ENCODE measurements at places on chromosomes 2 and 18.

DNA sequence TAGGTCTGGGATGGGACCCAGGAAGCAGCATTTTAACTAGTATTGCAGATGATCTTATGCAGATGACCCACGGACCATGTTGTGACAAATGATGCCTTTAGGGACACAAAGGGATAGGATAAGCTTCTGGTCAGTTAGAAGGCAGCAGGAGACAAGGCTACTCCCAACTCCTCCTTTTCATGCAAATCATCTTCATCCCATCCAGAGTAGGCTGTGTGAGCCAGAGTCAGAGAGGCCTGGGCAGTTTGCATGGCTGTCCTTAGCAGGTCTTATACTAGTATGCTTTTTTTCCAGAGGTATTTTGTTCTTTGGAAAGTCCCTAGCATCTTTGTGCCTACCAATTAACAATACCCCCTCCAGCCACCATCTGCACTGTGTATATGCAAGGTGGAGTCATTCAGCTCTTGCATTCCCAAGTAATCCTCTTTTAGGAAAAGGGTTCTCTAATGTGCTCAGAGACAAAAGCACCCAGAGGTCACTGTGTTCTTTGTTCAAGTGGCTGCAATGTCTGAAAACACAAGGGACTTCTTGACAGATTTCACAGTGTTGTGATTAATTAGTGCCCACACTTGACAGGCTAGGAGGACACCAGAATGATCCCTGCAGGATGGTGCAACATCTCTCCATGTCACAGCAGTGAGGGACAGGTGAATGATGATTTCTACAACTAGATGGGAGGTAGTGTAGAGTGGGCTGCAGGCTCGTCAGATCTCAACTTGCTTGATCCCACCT, 225.8 kb downstream of the NCKAP5 start:
- no peak for DNase-seq

GRCh38 chr18:58525928-58526424, 102.9 kb downstream of the ALPK2 start:
- DNase-seq, result no peak

DNA sequence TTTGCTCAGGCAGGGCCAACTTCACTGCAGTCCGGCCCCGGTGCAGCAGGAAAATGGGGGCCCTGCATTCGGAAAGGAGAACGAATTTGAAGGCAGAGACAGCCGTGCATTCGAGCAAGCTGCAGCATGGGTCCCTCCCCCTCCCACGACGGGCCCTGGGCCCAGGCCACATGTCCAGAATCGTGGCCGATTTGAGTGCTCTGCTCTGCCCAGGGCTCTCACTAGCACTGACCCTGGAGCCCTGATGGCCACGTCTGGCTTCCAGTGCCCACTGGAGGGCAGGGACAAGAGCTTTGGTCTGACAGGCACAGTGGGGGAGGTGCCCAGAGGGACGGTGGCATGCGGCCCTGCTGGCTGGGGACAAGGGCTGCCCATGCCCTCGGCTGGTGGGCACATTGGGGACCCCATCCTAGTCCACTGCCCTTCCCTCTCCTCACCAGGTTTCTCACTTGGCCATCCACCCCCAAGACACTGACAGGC, 14.4 kb upstream of the KLHL30 start:
- no peak for DNase-seq

- DNase-seq, result no peak
These were observed 2.1 kb downstream of the GULP1 start for GRCh38 chr2:188293601-188294351.

DNA sequence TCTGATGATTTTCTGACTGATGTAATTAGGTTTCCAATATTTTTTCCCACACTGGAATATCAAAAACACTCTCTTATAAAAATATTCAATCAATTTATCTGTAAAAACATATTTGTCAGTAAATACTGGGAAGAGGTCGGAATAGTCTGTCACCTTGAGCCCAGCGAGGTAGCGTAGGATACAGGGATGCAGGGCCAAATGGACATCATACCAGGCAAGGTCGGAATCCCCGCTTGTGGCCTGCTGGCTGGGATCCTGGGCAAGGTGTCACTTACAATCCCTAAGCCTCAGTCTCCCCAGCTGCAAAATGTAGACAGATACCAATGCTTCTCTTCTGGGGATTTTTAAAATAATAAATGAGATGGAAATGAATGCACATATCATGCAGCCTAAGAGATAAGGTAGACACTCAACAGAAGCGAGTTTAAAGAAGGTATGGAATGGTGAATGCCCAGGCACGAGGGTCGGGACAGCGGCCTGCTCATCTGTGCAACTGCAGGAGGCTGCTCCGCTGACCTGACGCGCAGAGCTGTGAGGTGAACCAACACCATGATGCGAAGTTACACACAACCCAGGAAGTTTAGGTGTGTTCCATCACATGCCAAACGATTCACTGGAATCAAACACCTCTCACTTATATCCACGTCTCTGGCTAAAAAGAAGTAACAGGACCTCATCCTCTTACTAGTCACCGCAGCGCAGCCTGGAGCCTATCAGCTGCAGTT, 98.2 kb downstream of the EIPR1 start:
- DNase-seq, result no peak

GRCh38 chr2:197086500-197086899, 160.0 kb upstream of the PGAP1 start:
- DNase-seq, result no peak

DNA sequence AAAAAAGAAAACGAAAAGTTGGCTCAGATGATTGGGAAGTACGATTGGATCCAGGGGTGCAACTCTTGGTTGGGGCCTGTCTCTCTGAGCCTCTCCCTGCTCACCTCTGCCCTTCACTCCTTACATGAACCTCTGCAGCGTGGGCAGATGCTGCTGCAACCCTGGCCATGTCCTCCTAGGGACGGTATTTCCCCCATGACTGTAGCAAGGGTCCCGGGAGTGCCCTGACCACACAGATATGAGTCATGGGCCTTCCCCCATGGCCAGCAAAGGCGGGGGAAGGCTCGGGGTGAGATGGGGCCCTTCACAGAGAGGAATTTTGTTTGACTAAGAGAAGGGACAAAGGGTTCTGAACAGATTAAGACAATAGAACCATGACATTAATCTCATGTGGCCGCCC, 129.0 kb downstream of the NCK2 start:
- peak; percentile 45 for DNase-seq

GRCh38 chr2:60413069-60413813, 140.2 kb downstream of the BCL11A start:
- no peak for DNase-seq

DNA sequence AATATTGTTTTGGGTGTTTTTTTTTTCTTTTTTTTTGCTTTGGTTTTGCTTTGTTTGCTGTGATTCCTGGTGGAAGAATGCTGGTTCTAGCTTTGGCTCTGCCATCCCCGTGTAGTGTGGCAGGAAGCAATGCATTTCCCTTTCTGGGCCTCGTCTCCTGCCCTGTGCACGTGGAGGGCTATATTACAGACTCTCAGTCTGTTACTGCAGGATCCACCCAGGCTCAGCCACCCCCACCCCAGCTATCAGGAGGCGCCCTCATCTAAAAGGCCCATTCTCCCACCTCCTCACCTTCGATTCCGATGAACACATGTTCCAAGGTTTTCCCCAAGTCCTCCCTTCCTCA, 152.3 kb downstream of the TFCP2L1 start:
- DNase-seq, result no peak

- no peak for DNase-seq
These were observed 114.8 kb downstream of the PLB1 start for GRCh38 chr2:28610583-28611201.

DNA sequence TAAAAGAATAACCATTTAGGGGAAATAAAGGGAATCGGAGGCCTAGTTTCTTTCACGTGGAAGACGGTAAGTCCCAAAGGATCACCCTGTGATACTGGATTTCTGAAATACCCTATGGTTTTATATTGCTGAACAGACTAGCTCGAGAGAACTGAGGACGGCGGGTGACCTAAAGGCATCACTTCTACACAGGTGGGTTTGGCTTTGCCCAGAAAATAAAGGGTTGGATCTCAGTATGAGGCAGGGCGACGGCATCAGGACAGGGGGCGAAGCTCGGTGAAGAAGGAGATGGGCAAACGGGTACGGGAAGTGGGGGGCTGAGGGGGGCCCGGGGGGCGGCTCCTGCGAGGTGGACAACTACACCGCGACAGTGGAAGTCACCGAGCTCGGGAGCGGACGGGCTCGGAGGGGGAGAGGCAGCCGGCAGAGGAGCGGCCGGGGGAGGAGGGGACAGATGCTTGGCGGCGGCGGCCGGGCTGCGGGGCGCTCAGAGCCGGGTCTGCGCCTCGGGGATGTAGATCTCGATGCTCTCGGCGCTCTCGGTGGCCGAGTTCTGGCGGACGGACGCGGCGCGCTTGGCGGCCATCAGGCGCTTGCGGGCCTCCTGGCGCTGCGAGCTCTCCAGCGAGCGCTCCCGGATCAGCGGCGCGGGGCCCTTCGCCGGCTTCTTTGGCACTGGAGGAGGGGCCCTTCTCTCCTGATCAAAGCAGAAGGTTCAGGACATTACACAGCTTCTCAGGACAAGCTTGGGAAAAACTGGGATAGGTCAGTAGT, 48.9 kb downstream of the TGIF1 start:
- peak; percentile 23 for DNase-seq

- no peak for DNase-seq
These were observed 34.3 kb downstream of the DARS1 start for GRCh38 chr2:135951041-135951583.

DNA sequence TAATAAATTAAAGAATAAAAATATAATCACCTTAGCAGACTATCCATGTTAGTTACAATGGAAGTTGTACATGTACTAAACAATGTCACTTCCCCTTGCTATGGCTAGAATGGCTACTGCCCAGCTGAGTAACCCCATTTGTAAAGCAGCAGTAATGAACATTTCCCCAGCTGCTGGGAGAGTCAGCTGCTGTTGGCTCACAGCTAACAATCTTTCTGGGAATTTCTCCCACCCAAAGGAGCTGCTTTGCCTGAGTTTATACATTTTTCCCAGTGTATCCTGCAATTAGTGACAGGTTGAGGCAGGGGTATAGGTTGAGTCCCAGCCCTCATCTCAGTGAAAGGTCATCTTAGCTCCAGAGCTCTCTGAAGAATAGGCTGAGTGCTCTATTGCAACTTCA, 665.6 kb upstream of the KLHL29 start:
- no peak for DNase-seq

GRCh38 chr2:27451095-27451494, 8.9 kb downstream of the KRTCAP3 start:
- no peak for DNase-seq

GRCh38 chr18:75010278-75010677, 198.7 kb downstream of the PTGR3 start:
- no peak for DNase-seq

DNA sequence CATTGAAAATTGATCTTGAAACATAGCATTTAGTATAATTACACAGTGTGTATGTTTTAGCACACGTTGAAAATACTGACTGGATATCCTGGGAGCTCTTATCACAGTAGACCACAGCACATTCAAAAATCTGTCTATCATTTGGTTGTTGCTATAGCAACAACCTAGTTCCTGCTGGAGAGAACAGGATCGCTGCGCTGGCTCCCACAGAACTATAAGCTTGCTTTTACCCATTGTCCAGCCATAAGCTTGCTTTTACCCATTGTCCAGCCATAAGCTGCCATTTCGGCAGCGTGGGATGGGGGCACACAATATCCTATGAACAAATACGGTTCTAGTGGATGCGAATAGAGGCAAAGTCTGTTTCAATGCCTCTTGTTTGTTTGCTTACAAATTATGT, 70.4 kb upstream of the ST6GAL2 start:
- DNase-seq, result no peak
